Colonic mucosa (tissue), 4 donors: ENCODE measurements at places on chromosomes 2 and 18. TPM values are rescaled to one million over a fixed set of nuclear protein-coding genes. Genes with fewer than 3 reads are reported as not detected.

GRCh38 chr2:186559848-186560247, 30.0 kb upstream of the ITGAV start:
- DNase-seq: no peak

- no peak for DNase-seq
Observed at GRCh38 chr2:8872821-8873432, 35.5 kb upstream of the KIDINS220 start.

DNA sequence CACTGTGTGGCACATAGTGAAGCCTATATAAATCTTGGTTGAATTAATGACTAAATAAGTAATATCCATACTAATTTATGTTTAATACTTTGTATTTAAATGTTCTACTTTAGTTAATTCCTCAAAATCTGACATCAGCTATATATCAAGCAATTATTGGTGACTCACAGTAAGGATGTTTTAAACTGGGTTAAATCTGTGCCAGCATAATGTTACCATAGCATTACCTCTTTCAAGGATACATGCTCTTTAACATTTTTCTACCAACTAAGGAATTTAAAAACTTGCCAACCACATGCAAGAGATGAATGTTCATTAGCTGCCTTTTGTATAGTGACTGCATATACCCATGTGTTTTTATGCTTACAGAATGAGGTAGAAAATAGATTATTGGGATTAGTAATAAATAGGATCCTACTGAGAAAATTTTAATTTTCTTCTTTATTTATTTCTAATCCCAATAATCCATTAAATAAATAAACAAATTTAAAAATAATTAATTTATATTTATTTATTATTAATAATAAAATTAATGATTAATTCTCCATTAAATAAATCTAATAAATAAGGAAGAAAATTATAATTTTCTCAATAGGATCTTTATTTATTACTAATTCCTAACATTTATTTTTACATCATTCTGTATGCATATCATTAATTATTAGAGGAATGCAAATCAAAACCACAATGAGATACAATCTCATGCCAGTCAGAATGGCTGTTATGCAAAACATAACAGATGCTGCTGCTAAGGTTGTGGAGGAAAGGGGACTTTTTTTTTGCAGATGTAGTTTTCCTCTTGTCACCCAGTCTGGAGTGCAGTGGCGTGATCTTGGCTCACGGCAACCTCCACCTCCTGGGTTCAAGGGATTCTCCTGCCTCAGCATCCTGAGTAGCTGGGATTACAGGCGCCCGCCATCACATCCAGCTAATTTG, 410.7 kb upstream of the DSEL start:
- DNase-seq: no peak

GRCh38 chr2:75098856-75099255, 100.5 kb downstream of the TACR1 start:
- DNase-seq: no peak

DNA sequence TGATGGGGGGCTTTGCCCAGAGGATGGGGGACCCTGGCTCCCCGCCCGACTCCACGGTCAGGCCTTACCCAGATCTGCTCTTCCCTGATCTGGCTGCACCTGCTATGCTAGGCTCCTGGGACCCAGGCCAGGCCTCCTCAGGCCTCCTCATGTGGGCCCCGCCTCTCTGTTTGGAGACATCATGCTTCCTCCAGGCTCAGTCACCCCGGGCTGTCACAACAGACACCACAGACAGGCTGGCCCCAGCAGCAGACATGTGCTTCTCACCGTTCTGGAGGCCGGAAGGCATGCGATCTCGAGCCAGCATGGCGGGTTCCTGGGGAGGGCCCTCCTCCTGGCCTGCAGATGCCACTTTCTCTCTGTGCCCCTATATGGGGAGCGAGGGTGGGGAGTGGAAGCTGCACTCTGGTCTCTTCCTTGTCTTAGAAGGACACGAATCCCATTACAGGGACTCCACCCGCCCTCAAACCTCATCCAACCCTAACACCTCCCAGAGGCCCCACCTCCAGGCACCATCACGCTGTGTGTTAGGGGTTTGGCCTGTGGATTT, 10.8 kb upstream of the NEU4 start:
- DNase-seq: peak; percentile 80

DNA sequence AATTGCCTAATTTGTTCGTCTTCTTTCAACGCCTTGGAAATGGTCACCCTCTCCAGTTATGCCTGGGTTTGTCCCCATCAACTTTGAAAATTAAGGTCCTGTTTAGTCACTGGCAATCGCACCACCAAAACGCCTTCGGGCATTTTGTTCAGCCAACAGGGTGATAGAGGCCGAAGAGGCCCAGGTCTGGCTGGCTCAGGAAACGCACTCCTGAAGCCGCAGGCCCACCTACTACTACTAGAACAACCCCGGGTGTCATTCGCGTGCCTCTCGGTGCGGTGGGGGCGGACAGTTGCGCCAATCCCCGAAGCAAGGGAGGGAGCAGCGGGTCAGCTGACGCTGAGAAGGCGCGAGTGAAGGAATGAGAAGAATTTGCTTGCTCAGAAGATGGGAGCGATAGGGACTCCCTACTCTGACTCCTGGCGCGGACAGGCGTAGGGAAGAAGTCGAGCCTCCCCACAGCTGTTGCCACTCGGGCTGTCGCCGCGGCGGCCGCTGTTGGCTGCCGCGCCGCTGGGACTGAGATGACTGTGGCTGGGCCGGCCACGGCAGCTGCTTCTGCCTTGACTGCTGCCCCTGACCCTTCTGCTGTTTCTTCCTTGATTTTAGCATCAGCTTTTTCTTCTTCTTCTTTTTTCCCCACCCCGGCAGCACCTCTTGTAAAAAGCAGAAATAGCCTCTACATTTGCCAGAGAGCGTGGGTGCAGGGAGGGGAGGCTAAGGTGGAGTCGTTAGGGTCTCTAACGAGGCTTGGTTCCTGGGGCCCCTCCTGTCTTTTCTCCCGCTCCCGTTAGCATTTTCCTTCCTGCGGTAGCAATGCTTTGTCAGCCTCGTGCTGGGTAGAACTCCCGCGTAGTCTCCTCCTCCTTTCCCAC, 387.6 kb downstream of the FIGN start:
- peak; percentile 46 for DNase-seq

Gene C1QL2
- total RNA-seq: not detected

Gene SPP2
- not detected for total RNA-seq

DNA sequence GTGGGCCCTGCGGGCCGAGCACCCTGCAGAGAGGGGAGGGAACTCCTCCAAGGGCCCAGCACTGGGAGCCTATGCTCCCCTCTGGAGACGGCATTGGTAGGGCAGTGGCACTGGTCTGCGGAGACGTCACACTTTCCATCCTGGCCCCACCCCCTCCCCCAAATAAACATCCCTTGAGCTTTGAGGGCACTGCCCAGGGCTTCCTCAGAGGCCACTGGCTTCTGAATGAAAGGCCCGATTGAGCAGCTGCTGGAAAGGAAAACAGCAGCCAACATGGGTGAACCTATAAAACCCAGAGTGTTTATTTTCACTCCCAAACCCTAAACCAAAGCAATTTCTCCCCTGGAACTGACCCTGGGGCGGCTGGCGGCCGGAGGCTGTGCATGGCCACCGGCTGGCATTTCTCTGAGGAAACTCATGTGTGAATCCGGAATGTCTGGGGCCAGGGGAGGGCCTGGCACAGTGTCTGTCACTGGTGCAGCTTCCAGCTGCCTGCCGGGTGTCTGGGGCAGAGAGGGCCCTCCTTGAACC, 138.9 kb downstream of the DYSF start:
- DNase-seq: peak; percentile 24

- no peak for DNase-seq
Observed at GRCh38 chr2:73265298-73266060, 18.8 kb downstream of the FBXO41 start.

Gene SEMA4F
- total RNA-seq: 5.5 TPM

- DNase-seq: peak; percentile 30
Observed at GRCh38 chr2:71807581-71808451, 339.8 kb downstream of the CYP26B1 start.

Gene COL6A3
- total RNA-seq: 80.9 TPM

Gene SNED1
- 4.6 TPM for total RNA-seq

GRCh38 chr2:181575650-181576025, 81.3 kb downstream of the CERKL start:
- DNase-seq: no peak

DNA sequence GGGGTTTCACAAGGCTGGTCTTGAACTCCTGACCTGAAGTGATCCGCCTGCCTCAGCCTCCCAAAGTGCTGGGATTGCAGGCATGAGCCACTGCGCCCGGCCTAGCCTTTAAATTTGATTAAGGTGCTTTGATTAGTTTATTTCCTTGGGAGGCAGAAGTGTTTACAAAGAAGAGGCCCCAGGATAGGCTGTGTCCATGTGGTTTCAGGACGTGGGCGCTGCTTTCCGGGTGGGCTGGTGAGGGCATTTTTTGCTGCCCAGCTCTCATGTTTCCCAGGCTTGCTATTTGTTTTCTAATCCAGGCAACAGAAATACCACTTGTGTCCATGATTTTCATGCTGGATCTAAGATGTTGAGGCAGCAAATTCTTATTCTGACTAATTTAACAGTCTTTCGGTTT, 124.2 kb downstream of the SH3RF3 start:
- no peak for DNase-seq

GRCh38 chr2:165529130-165529529, 59.6 kb downstream of the CSRNP3 start:
- no peak for DNase-seq

DNA sequence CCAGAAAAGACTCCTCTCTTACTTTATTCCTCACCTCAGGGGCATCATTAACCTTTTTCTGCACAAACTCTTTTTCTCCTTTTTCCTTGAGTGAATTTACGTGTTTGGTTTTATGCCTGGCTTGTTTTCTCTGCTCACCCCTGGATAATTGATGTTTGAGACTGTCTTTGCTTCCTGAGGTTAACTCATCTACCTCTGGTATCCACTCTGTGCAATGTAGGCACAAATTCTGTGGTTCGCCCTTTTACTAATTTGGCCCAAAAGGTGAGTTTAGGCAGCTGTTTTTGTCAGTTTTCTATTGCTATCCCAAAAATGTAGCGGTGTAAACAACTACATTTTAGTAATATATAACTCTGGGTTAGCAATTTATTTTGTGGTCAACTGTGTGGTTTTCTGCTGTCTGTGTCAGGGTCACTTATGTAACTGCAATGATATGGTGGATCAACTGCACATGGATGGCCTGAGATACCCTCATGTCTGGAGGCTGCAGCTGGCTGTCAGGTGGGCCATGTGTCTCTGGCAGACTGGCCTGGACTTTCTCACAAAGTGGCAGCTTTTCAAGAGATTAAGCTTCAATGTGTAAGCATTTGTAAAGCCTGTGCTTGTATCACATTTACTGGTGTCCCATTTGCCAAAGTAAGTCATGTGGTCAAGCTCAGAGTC, 329.7 kb downstream of the FSIP2 start:
- no peak for DNase-seq

GRCh38 chr2:105910497-105911238, 166.0 kb downstream of the NCK2 start:
- DNase-seq: no peak

Gene AQP12B
- 9.6 TPM for total RNA-seq

GRCh38 chr2:16318051-16318450, 347.6 kb downstream of the CYRIA start:
- no peak for DNase-seq
